Stimulated activated CD4-positive, alpha-beta T cell treated with anti-CD3 and anti-CD28 coated beads, Interleukin-1b, Interleukin-23, amount 100 ng/mL, for 1 hour (primary cell): ENCODE measurements at places on chromosomes 3 and 15.

DNA sequence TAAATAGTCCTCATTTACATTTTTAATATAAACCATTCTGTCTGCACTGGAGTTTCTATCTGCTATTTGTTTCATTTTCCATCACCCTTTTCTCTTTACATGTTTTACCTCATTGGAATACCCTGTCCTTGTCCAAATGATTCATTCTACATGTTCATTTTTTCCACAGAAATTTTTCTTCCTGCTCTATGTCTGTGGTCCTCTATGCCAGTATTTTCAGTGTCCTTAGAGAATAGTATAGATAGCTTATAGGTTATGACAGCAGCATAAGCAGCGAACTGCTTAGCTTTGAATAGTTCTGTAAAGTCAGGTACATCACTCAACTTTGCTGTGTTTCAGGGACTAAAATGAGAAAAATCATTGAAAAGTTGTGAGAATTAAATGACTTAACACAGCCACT lies 742.3 kb upstream of the CBLB start:
- no peak for DNase-seq

DNA sequence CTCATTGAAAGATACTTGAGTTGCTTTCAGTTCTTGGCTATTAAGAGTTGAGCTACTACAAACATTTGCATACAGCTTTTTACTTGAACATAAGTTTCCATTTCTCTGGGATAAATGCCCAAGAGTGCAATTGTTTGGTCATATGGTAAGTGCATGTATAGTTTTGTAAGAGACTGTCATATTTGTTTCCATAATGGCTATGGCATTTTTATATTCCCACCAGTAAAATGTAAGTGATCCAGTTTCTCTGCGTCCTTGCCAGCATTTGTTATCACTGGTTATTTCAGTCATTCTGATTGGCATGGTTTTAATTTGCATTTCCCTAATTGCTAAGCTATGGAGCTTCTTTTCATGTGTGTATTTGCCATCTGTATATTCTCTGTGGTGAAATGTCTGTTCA lies 22.5 kb downstream of the C3orf80 start:
- DNase-seq = no peak

DNA sequence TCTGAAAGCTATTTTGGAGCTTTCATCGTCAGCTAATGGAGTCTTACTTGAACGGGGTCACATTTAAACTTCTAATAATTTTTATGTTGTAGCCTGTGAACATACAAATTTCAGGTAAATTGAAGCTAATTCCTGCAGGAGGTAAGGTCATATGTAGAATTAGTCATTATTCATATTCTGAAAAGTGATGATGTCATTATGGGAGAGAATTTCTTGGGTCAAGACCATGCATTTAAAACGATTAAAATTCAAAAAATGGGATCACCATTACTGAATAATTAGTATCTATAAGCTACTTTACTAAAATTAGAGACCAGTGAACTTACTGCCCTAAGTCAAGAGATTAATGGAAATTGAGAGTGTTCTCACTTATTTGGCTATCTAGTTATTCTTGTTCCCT lies 120.4 kb downstream of the CHL1 start:
- DNase-seq = no peak

- no peak for DNase-seq
Observed at GRCh38 chr15:69314131-69314530, 15.4 kb downstream of the PAQR5 start.

DNA sequence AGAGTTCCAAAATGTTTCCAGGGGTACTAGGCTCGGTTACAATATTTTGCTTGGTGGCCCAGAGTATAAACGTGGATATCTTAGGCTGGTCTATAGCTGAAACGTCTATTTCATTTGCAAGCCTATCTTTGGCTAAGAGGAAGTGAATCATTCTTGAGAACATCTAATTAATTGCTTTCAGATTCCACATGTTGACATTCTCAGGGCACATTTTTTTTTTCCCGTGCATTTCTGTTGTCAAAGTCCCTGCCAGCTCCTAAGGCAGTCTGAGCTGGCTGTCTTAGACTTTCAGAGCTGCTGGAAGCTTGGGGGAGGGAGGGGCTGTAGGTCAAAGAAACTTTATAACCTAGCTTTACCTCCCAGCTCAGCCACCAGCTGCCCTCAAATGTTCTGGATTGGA lies 23.2 kb upstream of the LAMP3 start:
- no peak for DNase-seq

GRCh38 chr3:174397848-174398247 lies 461.3 kb upstream of the NAALADL2 start:
- no peak for DNase-seq

GRCh38 chr15:68620721-68621527 lies 42.1 kb downstream of the CORO2B start:
- no peak for DNase-seq

DNA sequence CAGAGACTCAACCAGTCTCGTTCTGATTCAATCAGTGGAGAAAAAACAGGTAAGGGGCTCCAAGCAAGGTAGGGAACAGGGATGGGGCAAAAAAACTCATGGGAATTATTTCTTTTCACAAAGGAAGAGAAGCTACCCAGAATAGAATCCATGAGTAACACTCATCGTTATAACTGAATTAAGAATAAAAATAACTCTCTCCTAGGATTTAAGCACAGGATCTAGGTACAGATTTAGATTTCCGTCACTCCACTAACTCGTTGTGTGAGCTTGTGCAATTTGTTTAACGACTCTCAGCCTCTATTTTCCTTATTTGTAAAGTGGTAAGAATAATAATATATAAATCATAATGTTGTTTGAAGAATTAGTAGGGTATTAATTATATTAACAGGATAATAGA lies 68.6 kb downstream of the ADAMTS9 start:
- no peak for DNase-seq

- DNase-seq = no peak
Observed at GRCh38 chr3:137325170-137325569, 367.4 kb downstream of the IL20RB start.

DNA sequence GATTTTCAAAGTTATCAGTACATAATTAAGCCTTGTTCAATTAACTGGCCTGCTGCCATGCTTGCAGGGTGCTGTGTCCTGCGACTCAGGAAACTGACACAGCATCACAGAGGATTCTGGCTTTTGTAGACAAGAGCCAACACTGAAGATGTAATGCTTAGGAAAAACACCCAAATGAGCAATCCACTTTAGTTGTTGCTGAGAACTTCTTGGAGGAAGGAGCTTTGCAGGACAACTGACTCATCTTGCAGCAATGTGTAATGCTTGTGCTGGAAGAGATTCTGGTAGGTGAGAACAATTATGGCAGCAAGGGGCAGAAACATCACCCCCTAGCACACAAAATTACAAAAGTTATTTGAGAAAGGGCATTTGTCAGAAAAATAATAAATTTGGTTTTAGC lies 67.6 kb downstream of the NLGN1 start:
- DNase-seq = no peak

- no peak for DNase-seq
Observed at GRCh38 chr3:164049847-164050246, 1028.4 kb downstream of the SI start.

- DNase-seq = no peak
Observed at GRCh38 chr3:25855266-25855784, 65.4 kb downstream of the OXSM start.

GRCh38 chr3:102053375-102053989 lies 204.2 kb downstream of the NFKBIZ start:
- DNase-seq = no peak

DNA sequence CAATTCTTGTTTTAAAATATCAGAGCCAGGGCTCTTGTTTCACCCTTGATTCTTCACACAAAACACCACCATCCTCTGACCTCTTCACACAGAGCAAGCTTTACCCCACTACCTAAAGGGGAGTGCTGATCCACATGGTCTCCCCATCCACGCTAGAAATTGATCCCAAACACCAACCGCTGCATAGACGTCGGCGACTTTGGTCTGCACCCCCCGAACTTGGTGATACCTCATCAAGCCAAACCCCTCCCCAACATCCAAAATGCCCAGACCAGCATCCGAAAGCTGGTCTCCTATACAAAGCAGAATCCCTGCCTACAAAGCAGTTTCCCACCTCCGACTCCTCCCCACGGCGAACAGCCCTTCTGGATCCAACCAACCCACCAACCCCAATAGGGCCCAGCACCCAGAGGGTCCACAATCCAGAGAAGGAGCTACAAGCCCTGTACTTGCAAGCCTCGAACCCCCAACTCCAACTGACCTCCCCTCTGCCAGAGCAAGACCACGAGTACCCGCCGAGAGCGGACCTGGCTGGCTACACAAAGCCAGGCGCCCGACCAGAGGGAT lies 25.8 kb upstream of the MTHFS start:
- DNase-seq = no peak

DNA sequence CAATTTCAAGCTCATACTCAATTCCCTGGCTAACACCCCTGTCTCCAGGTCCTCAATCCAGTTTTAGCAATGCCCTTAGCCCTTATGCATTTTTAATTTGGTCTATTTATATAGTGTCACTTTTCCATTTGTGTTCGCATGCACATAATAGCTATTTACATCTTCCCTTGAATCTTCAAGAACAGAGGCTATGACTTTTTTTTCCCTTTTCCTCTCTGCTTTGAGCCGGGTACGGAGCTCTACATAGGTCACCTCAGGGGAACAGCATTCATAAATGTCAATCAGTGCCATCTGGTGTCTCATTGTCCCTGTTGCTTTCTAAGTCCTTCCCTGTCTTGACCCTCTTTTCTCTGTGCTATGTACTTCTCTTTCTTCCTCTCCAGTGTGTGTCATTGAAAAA lies 26.5 kb upstream of the ACTC1 start:
- no peak for DNase-seq

DNA sequence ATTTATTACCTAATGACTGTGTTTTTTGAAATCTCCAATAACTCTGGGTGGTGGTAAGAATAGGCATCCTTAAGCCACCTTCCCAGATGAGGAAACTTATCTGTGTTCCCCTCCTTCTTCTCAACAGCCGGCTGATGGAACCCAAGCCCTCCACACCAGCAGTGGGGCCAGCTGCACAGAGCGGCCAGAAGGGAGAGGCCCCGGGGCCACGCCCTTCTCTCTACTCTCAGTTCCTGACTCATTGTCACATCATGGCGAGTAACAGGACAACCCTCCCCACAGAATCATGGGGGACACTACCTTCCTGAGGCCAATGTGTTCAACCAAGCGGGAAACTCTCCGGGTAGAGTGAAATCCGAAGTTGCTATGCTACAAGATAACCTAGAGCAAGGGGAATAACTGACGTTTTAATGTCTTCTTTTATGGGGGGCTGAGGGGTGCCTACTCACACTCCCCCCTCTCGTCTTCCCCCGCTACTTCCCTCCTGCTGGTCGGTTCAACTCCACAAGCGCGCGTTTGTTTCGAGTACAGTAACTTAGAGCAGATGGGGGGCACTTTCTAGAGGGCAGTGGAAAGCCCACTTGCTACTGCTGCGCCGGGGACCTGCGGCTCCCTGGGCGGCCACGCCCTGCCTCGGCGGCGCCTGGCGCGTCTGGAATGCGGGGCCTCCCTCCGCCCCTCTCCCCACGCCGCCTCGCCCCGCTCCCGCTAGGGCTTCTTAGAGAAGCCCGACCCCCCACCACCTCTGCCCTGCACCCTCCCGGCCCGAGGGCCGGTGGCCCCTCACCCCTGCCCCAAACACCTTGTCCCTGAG lies 621 bp downstream of the ANXA2 start:
- DNase-seq = no peak
